ENCODE measurements at places on chromosomes 7 and 10.

- DNase-seq: no peak
Measured at GRCh38 chr7:29355388-29355787, 160.8 kb downstream of the CHN2 start.

GRCh38 chr10:124194199-124194824, 100.9 kb upstream of the CHST15 start:
- DNase-seq: no peak

DNA sequence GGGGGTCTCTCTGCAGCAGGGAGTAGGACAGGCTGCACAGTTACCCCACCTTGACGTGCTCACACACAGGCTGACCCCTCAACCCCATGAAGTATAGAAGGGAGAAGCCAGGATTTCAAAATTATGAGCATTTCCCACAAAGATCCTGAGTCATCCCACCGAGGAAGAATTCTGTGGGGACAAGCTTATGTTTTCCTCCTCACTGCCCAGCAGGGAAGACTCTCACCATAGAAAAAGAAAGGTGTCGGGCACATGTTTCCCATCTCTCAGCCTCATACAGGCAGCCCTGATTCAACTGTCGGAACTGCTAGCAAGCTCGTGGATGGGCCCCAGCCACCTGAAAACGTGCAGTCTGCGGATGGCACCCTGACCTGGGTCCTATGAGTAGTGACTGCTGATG, 499.7 kb upstream of the MKI67 start:
- no peak for DNase-seq

- peak; percentile 17 for DNase-seq
Measured at GRCh38 chr10:25174461-25175230, at the start of gene GPR158. Gene GPR158 (plus strand): TSS chr10:25175001. CDS start chr10:25175421, 420 bp downstream.
